ENCODE measurements at places on chromosomes 11 and 22. TPM values are rescaled to one million over a fixed set of nuclear protein-coding genes. Genes with fewer than 3 reads are reported as not detected.

Gene GVQW3
- total RNA-seq = 2.9 TPM

Gene OR51B5
- 0.18 TPM for total RNA-seq

Gene THRSP
- not detected for total RNA-seq

Gene YPEL1
- total RNA-seq = 0.21 TPM

Gene ALX4
- not detected for total RNA-seq

Gene MYRF
- 10.2 TPM for total RNA-seq

Gene MUC2
- total RNA-seq = not detected

Gene PARVG
- not detected for total RNA-seq

Gene MAPK8IP1
- total RNA-seq = 4.2 TPM

Gene MMP12
- not detected for total RNA-seq

Gene PRG2
- not detected for total RNA-seq

Gene ALDH3B1
- 4.5 TPM for total RNA-seq

Gene YPEL4
- total RNA-seq = not detected

Gene HNRNPUL2
- 9.6 TPM for total RNA-seq

Gene FGF19
- not detected for total RNA-seq

Gene C11orf97
- not detected for total RNA-seq

Gene SCGB1A1
- total RNA-seq = not detected

Gene BIK
- 0.80 TPM for total RNA-seq

Gene IRAG1
- total RNA-seq = 0.13 TPM

Gene RFPL1
- not detected for total RNA-seq

Gene RTN4RL2
- 1.3 TPM for total RNA-seq

Gene PKP3
- 28.7 TPM for total RNA-seq

Gene CUL5
- 24.7 TPM for total RNA-seq

Gene CHADL
- total RNA-seq = 2.9 TPM

Gene RBFOX2
- total RNA-seq = 36.9 TPM

Gene LMNTD2
- 1.1 TPM for total RNA-seq

Gene IFTAP
- total RNA-seq = 40.4 TPM

Gene PIWIL4
- total RNA-seq = 0.15 TPM

Gene CD3E
- total RNA-seq = not detected

Gene P2RX6
- not detected for total RNA-seq

Gene FAM227A
- 1.5 TPM for total RNA-seq

Gene RTL10
- 17.6 TPM for total RNA-seq

Gene SART1
- 18.1 TPM for total RNA-seq

Gene PATE4
- total RNA-seq = not detected

Gene IL17REL
- total RNA-seq = not detected

Gene CYB561A3
- total RNA-seq = 11.5 TPM

Gene OR51E2
- total RNA-seq = not detected

Gene SLC16A8
- not detected for total RNA-seq

Gene TSSK2
- total RNA-seq = not detected
